ENCODE measurements at places on chromosomes 7 and 10.

DNA sequence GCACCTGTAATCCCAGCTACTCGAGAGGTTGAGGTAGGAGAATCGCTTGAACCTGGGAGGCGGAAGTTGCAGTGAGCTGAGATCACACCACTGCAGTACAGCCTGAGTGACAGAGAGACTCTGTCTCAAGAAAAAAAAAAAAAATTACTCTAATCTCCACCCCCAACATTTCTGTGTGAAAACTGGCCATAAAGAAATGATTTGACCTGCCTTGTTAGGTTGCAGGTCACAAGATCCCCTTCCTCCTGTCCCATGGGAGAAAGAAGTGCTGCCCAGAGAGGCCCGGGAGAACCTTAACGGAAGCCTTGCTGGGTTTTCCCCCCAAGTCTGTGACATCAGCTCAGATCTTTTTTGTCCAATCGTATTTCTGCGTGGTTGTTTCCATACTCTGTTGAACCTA lies 8.7 kb upstream of the CALHM1 start:
- no peak for DNase-seq

DNA sequence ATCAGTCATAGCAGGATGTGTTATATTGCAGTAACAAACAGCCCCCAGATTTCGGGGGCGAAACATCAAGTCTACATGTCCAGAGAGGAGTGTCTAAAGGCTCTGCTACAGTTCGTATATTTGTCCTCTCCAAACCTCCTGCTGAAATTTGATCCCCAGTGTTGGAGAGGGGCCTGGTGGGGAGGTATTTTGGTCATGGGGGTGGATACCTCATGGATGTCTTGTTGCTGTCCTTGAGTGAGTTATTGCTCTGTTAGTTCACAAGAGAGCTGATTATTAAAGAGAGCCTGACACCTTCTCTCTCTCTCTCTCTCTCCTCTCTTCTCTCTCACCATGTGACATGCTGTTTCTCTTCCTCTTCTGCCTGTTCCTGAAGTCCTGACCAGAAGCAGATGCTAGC lies 343.7 kb downstream of the TCERG1L start:
- DNase-seq, result no peak

DNA sequence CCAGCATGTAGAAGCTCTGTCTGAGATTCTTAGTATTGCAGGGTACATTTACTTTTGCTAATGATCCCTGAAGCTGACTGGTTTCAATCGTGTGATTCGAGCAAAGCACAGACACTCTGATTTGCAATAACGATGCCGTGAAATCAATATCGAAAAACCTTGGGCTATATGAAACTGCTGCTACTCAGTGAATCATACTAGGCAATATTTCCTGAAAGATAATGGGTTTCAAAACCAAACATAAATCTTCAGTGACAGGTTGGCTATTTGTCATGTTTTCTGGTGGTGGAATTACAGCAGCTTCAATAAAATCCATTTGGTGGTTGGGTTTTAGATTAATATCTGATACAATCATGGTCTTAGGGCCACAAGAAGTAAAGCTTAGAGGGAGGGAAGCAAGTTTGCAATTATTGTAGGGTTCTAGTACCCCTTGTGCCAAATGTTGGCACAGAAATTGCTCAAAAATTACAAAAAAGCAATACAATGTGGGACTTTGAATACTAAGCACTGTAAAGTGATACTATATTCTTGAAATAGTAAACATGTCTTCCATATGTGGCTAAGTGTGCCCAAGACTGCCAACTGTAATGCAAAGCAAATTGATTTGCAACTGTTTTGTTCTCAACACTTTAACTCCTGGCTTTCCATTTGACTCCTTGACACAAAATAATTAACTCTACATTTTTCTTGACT lies 112.4 kb upstream of the JAZF1 start:
- DNase-seq, result no peak

DNA sequence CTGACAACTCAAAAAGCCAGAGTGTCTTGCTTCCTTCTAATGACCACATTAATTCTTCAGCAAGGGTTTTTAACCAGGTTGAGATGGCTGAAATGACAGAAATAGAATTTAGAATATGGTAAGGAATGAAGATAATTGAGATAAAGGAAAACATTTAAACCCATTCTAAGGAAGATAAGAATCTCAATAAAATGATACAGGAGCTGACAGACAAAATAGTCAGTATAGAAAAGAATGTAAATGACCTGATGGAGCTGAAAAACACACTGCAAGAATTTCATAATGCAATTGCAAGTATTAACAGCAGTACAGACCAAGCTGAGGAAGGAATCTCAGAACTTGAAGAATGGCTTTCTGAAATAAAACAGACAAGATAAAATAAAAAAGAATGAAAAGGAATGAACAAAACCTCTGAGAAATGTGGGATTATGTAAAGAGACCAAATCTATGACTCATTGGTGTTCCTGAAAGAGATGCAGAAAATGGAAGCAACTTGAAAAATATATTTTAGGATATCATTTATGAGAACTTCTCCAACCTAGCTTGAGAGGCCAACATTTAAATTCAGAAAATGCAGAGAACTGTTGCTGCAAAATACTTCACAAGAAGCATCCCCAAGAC lies 87.1 kb downstream of the SAMD9 start:
- no peak for DNase-seq

GRCh38 chr7:158204453-158204852 lies 383.2 kb downstream of the PTPRN2 start:
- DNase-seq, result no peak

DNA sequence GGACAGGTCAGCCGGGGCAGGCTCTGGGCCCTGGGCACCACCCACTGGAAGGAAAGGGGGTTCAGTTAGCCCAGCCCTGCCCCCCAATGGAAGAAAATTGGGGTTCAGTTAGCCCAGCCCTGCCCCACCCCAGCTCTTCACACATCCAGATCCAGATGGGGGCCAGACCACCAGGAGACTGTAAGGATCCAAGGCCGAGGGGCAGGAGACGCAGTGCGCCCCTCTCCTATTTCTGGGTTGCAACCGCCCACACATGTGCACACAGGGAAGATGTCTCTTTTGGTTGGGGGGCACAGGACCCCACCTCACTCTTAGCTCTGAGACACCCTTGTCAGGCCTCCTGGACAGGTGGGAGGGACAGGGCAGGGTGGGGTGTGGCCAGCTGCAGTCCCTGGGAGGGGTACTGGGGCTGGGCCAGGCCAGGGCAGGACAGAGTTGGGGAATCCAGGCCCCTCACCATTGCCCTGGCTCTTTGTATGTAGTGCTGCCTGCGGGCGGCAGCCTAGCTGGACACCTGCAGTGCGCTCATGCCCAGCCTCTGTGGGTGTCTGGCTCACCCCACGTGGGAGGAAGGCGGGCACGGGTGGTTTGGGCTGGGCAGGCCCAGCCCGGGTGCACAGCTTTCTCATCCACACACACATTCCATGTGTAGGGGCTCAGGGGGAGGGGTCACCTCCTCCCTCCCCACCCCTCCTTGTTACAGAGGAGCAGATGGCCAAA lies 141.2 kb downstream of the LHPP start:
- no peak for DNase-seq

Data from AML-193 (cell line).